Right renal pelvis (tissue), 4 donors: ENCODE measurements at places on chromosomes 16 and 17.

- DNase-seq = no peak
Observed at GRCh38 chr17:33895491-33895890, 359.6 kb upstream of the CCL2 start.

- DNase-seq = no peak
Observed at GRCh38 chr16:50565428-50565827, 17.2 kb downstream of the NKD1 start.

DNA sequence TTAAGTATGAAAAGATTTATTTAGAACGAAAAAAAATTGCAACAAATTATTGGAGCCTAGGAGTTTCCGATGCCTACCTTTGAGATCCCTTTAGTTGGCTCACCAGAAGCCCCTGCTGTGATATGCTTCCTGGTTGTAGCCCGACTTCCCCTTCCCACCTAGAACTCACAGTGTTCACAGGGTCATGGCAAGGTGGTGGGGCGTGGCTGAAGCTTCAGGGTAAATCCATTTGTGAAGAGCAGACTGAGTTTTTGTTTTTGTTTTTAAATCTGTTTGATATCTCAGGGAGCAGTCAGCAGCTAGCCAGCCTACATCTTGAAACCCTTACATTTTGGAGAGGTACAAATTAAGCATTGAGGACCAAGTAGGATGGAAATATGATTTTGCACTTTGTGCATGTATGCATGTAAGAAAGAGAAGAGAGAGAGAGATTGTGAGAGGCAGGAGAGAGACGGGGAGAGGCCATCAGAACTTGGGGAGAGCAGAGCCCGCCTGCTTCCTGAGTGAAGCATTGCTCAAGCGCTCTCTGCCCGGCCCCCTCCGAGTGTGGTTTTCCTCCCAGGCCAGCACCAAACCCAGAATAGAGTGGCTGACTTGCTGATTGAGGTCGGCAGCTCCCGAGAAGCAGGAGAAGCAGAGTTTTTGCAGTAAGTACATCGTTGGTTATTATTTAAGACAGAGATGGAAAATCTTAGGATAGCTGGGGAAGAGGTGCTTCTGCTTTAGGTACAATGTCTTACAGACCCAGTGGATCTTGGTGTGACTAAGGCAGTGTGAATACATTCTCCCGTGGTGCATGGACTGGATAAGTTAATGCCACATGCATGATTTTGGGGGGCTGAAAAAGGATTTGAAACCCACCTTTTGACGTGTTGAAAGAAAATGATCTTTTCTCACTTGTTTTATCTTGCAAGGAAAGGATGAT, 64.2 kb downstream of the SPECC1 start:
- DNase-seq = no peak

GRCh38 chr16:8963010-8963820, 491 bp downstream of the USP7 start:
- DNase-seq = no peak
